ENCODE measurements at places on chromosomes 1 and 21.

GRCh38 chr21:41712201-41712600, 54.7 kb downstream of the RIPK4 start:
- no peak for DNase-seq

DNA sequence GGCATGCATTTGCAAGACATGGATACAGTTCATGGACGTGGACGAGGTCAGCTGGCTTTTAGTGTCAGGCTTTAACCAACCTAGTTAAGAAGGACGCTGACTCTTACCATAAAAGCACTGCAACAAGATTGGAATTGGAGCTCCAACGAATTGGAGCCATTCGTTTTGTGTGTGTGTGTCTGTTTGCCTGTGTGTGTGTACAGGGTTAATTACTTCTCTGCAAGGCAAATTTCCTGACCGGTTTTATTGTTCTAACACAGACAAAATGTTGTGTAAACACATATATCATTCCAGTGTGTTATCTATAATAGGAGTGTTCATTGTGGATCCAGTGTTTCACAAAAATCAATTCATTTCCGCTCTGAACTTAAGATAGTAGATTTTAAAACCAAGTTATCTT, 7.9 kb downstream of the ITSN1 start:
- DNase-seq, result no peak

DNA sequence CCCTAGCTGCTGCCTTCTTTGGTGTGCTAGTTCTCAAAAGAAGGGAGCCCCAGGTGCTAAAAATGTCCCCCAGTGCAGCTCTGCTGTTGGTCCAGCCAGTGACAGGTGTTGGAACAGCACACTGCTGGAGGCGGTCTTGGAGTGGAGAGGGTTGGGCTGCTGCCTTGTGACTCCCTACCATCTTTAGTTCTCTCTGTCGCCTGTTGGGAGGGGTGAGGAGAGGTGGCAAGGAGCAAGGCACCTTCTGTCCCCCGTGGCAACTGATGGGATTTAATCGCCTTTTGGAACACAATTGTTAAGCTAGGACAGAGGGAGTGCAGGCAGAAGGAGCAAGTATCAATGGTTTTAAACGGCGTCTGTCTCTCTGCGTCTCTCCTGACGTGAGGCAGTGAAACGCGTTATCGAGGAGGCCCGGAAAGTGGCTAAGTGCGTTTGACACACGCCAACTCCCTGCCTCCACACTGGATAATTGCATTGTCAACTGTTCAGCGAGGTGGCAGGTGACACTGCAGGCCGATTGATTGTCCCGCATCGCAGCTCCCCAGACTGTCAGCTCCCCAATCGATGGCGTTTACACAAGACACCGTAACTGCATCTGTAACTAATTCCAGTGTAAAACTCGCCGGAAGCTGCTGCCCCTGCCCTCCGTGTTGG, 34.0 kb downstream of the TMEM53 start:
- no peak for DNase-seq

DNA sequence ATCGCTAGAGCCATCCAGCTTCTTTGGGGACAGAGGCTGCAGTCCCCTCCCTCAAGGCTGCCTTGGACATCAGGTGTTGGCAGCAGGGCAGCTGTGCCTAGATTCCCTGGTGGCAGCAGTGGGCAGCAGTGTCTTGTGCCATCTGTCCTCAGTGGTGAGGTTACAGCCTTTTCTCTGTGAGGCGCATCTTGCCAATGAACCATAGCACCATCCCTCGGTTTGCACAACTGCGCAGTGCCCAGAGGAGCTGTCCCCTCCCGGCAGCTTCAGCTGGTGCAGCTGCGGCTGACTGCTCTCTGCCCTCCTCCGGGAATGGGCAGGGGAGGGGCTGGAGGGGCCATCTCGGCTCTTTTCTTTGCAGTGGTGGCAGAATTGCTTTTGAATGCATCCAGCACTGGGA, 59.0 kb upstream of the C8B start:
- DNase-seq, result no peak

- no peak for DNase-seq
Measured at GRCh38 chr1:187076922-187077321, 248.2 kb downstream of the PLA2G4A start.

DNA sequence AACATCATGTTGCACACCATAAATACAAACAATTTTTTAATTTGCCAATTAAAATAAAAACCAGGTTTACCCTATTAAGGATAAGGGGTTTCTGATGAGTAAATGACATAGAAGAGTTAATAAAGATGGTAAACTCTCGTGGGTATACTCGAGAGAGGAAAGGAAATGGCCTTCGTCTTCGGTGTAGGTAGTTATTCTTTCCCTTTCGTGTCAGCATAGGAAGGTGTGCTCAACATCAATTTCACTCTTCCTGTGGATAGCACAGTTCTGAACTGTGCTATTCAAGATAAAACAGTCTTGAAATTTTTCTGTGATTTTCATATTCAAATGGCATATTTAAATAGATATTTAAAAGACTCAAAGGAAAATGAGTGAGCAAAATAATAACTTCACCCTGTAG, 98.2 kb downstream of the RGL1 start:
- no peak for DNase-seq

DNA sequence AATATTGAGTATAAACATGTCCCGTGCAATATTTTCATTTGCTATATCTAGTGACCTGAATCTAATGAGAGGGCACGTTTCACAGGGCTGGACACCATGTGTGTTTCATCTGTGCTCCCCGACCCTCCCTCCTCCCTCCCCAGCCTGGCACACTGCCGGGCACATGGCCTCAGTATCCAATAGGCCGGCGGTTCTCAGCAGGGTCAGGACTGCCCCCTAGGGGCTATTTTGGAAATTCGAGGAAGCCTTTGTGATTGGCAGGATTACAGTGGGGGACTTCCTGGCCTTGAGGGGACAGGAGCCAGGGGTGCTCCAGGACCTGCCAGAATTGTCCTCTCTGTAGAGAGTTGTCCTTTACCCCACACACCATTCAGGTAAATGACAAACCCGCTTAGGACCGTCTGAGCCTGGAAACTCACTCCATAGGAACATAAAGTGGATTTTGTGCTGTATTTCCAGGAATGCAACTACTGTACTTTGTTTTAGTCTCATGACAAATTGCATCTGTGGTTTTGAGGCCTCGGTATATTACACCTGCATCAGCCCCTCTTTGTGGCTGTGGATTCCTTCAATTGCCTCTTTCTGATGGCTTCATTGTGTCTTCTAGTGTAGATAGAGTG, 109.5 kb upstream of the SIM2 start:
- DNase-seq, result peak; percentile 75

DNA sequence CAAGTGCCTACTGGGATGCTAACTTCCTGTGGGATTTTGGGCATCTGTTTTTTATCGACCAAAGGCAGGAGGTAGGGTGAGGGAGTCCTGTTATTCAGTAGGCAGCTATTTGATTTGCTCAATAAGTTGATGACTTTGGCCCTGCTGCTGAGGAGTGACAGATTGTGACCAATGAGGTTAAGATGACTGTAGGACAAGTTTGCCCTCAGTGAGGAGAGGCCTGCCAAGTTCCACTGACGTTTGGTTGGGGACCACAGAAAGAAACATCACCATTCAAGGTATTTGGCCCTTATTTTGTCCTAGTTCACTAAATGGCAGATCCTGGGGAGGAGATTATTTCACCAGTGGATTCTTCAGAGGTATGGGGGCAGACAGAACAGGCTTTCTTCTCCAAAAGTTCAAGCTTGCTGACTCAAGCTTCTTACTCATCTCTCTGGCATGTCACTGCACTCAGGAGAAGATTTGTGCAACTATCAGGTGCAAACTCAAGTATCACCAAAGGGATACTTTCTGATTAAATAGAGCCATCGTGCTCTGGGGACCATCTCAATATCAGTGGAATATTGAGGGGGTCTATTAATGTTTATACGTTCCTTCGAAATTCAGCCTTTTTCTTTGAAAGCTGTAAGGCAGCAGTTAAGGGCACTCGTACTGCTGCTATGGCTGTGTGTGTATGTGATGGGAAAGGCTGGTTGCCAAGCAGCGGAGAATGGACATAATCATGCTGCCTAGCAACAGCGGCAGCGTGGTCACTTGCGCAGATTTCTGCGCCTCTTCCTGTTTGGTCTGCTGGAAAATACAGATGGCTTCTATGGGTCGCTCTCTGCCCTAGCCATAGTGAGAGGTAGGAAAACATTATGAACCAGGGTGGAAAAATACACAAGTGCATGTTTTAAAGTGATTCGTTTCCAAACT, 78.7 kb downstream of the PBX1 start:
- peak; percentile 64 for DNase-seq

- no peak for DNase-seq
Measured at GRCh38 chr1:32693455-32694174, 9.0 kb downstream of the SYNC start.

- no peak for DNase-seq
Measured at GRCh38 chr1:234699795-234700665, 90.1 kb upstream of the IRF2BP2 start.

DNA sequence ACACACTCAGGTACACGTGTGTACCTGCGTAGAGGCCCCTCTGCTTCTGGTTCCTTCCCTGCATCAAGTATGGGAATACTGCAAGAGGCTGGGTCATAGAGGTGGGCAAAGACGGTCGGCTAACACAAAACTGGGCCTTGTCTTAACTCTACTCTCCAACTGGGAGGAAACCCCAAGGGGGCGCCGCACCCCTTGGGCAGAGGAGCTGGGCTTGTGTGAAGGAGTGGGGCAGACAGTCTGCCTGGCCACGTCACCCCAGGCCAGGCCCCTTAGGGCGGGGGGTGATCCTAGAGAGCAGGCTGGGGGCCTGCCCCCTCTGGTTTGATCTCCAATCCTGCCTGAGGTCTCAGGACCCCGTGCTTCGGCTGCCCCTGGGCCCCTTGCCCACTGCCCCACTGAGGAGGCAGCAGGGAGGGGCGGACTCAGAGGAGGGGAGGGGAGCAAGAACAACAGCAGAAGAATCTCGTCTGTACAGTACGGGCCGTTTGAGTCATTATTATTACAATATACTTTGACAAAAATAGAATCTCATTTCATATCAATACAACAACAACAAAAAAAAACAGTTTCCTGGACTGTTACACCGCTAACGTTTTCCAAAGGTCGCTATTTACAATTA, 34.7 kb downstream of the MEF2D start:
- no peak for DNase-seq

- no peak for DNase-seq
Measured at GRCh38 chr1:78289603-78290002, 201.2 kb upstream of the PTGFR start.

DNA sequence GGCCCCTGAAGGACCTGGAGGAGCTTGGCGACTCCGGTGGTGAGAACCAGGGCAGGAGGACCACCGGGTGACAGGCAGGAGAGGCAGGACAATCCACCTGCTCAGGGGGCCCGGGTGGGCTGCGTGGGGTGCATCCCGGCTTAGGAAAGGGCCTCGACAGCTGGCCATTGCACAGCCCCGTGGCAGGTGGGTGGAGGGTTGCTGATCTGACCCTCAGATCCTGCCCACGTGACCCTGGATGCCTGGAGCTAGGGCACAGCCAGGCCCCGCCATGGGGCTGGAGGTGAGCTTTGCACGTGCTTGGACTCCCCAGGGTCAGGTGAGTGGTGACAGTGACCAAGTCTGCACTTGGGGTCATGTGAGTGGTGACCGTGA, 35.5 kb upstream of the SLC19A1 start:
- DNase-seq, result peak; percentile 41

DNA sequence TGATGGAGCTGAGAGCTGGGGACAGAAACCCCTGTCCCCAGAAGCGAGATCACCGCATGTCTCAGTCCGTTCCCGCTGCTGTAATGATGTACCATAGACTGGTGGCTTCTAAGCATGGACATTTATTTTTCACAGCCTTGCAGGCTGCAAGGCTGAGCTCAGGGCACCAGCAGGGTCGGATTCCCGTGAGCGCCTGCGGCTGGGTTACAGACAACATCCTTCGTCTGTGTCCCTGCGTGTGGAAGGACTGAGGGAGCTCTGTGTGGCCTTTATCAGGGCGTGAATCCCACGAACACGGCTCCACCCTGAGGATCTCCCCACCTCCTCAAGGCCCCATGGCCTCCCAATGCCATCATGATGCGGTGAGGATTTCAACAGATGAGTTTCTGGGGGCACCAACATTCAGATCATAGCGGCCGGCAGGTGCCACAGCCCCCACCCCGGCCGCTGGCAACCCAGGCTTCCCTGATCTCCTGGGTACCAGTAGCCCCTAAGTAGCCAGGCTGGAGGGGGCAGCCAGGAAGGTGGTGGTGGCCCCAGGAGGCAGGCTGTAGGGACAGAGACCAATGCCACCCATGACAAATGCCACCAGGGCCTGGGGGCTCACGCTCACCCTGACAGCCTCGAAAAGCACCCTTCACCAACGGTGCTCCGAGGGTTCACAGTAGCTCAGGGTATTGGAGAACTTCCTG, 104.4 kb downstream of the CRYAA start:
- DNase-seq, result peak; percentile 20

DNA sequence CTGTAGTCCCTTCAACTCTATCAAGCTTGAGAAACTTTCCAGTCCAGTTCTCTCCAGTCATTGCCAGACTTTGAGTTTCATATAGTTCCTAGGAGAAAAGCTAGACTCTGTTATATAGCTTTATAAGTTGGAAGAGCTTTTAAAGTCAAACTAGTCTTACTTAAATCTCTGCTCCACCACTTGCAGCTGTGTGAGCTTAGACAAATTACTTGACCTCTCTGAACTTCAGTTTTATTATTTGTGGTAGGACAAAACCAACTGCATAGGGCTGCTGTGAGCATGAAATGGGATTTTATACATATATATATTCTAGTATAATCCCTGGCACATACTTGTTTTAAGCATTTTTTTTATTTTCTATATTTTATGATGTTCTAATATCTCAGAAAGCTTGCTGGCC, 338.7 kb upstream of the NR5A2 start:
- no peak for DNase-seq

DNA sequence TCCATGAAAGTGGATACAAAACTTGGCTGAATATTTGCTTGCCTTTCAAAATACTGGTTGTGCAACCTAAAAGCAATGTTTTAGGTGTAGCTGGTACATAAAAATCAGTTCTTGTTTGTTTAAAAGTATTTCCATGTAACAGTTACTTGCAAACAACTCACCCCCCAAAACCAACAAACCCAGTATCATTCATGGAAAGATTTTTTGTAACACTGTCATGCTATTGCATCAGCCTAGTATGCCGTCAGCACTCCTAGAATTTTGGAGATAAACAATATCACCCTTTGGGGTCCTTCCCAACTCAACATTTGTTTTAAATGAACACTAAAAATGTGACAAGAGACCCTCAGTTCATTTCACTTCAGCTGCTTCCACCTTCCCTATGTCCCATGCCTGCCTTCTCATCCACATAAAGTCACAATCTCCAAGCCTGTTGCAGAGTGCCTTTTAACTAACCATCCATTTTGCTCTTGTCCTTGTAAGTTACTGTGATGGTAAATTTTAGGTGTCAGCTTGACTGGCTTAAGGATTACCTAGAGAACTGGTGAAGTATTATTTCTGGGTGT, 425.3 kb downstream of the DUSP10 start:
- DNase-seq, result no peak

- DNase-seq, result peak; percentile 85
Measured at GRCh38 chr21:36747815-36748383, 49.0 kb downstream of the SIM2 start.

DNA sequence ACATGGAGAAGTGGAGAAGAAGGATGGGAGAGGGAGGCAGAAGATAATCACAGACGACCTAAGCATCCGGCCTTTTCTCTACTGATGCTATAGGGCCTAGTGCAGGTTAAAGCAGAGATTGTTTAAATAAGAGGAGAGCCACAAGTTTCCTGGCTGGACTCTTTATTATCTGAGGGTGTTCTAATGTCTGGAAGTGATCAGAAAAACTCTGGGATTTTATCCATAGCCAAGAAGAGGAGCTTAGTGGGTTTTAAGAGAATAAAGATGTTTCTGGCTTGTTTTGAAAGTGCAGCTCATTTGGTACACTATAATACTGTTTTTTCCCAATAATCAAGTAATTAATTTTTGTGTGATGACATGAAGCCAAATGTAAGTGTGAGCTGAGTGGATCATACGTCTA, 419.0 kb downstream of the PTBP2 start:
- no peak for DNase-seq
